ENCODE measurements at places on chromosomes 3 and 15. TPM values are rescaled to one million over a fixed set of nuclear protein-coding genes. Genes with fewer than 3 reads are reported as not detected.

PPP1R14D gene
- total RNA-seq: not detected

GABRA5 gene
- not detected for total RNA-seq

HES1 gene
- total RNA-seq: 20.7 TPM

DNA sequence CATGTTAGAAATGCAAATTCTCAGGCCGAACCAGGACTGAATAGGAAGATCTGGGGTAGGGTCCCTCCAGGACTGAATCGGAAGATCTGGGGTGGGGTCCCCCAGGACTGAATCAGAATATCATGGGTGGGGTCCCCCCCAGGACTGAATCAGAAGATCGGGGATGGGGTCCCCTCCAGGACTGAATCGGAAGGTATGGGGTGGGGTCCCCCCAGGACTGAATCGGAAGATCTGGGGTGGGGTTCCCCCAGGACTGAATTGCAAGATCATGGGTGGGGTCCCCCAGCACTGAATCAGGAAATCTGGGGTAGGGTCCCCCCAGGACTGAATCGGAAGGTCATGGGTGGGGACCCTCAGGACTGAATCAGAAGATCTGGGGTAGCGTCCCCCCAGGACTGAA, 48.2 kb upstream of the TNK2 start:
- H3K27ac ChIP-seq: no peak overlapping the region
- no peaks in the 10 kb centered on the region for H3K27me3 ChIP-seq
- H3K36me3 ChIP-seq: no peaks in the 10 kb centered on the region

All from tibial nerve (tissue), 4 donors.